ENCODE measurements at places on chromosomes 5 and 9.

DNA sequence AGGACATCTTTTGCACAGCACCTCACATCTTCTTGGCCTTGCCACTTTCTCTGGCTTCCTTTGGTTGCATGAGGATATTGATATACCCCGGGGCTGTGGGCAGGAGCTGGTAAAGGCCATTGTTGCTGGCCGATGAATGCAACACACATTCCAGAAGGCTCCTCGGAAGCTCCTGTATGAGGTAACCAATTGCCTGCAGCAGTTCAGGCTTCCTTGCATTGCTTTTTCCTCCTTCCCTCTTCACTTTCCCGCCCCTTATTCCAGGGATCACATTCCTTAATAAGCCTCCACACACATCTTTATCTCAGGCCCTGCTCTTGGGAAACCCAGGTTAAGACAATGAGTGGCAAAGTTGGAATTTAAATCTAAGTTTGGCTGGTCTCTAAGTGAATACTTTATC is 505.4 kb upstream of the CLINT1 start:
- no peak for DNase-seq

GRCh38 chr5:25515525-25515924 is 870.7 kb upstream of the CDH10 start:
- DNase-seq: no peak

DNA sequence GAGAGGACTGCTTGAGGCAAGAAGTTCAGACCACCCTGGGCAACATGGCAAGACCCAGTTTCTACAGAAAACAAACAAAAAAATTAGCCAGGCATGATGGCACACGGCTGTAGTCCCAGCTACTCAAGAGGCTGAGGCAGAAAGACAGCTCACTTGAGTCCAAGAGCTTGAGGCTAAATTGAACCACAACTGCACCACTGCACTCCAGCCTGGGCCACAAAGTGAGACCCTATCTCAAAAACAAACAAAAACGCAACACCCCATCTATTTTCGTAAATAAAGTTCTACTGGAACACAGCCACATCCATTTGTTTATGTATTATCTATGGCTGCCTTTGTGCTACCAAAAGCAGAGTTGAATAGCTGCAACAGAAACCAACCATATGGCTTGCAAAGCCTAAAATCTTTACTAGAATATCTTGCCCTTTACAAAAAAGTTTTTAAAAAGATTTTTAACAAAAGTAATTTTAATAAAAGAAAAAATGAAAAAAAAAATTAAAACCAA is 67.5 kb downstream of the SETX start:
- DNase-seq: no peak

DNA sequence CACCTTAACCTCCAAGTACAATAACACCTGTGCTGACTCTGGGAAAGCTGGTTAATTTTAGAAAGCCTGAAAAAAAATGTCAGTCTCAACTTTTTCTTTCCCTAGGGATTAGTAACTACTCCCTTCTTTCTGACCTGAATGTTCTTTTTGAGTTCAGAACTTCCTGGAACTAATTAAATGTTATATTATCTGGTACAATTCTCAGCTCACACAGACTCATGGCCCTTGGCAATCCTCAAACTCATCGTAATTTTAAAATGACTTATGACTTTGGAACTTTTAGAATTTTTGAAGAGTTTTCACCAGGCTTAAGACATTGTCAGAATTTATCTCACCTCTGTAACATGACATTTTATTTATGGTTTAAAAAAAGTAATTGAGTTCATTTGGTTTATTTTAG is 315.0 kb downstream of the FER start:
- no peak for DNase-seq

DNA sequence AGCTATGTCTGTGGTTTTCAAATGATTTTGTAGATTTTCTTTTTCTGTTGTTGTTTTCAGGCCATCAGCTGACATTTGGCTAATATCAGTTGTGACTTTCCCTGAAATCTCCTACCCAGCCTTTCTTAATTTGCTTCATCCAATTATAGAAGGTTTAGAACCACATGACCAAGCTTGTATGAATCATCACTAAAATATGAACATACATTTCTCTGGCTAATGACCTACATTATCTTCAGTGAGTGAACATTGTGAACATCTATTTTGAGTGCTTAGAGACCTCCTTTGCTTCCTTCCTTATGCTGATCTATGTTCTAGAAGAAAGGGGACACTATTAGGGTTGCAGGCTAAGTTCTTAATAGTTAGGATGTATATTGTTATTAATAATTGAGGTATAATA is 532.5 kb downstream of the RAB3C start:
- DNase-seq: no peak

- DNase-seq: no peak
Observed at GRCh38 chr5:117454716-117455212, 880.1 kb upstream of the SEMA6A start.

All from activated T-helper 1 cell treated with anti-CD3 and anti-CD28 coated beads, Interleukin-2, amount 50 U/mL, for 16 hours (primary cell).